Lower lobe of right lung (tissue), 2 donors: ENCODE measurements at places on chromosomes 6 and 20. TPM values are rescaled to one million over a fixed set of nuclear protein-coding genes. Genes with fewer than 3 reads are reported as not detected.

SAYSD1 gene
- 15.5 TPM for total RNA-seq

RGS19 gene
- total RNA-seq, result 57.5 TPM

SEMG1 gene
- total RNA-seq, result not detected

TCFL5 gene
- total RNA-seq, result 8.2 TPM

HLA-DQA1 gene
- total RNA-seq, result 144 TPM

DNPH1 gene
- 24.0 TPM for total RNA-seq

HTR1B gene
- total RNA-seq, result 0.18 TPM

IMPG1 gene
- not detected for total RNA-seq

TBC1D32 gene
- total RNA-seq, result 5.0 TPM

FHL5 gene
- total RNA-seq, result 23.7 TPM

FERMT1 gene
- 1.4 TPM for total RNA-seq

ULBP1 gene
- 2.0 TPM for total RNA-seq

TXLNB gene
- total RNA-seq, result 1.1 TPM

NHSL1 gene
- total RNA-seq, result 63.7 TPM

CLVS2 gene
- 0.03 TPM for total RNA-seq

ACTR5 gene
- total RNA-seq, result 6.0 TPM

PM20D2 gene
- total RNA-seq, result 8.1 TPM

SLC52A3 gene
- total RNA-seq, result 1.1 TPM

PEDS1 gene
- total RNA-seq, result 27.8 TPM

CD83 gene
- total RNA-seq, result 25.0 TPM

ZSCAN12 gene
- total RNA-seq, result 5.5 TPM

POPDC3 gene
- 0.80 TPM for total RNA-seq

RAET1G gene
- 0.83 TPM for total RNA-seq

LSM2 gene
- 30.5 TPM for total RNA-seq

PLAGL1 gene
- 44.7 TPM for total RNA-seq

GRIK2 gene
- total RNA-seq, result 0.62 TPM

SLC16A10 gene
- total RNA-seq, result 11.9 TPM

GATA5 gene
- 1.8 TPM for total RNA-seq

VSX1 gene
- total RNA-seq, result not detected
